IPS DF 6.9 (cell line): ENCODE measurements at places on chromosomes 7 and 10.
A peak's percentile ranks its signal among the peaks of the same experiment; 100 is the strongest.

DNA sequence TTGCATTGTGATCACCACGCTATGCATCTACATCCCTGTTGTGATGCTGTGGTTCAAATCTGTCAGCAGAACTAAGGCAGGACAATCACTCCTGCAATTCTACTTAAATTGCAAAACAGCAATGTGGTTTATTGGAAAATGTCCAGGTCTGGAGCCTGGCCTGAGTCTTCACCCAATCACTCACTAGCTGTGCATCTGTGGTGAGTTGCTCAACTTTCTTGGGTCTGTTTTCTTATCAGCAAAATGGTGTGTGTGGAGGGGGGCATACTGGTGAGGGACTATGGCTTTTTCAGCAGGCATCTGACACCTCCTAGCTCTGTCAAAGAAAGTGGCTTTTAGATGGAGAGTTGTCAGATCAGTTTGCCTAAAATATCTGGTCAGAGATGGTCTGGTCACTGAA, 108.3 kb upstream of the FEZF1 start:
- no peak for DNase-seq

GRCh38 chr7:129427526-129428045, 6.6 kb upstream of the STRIP2 start:
- DNase-seq = no peak

- no peak for DNase-seq
Measured at GRCh38 chr7:106795877-106796231, 69.2 kb upstream of the PIK3CG start.

DNA sequence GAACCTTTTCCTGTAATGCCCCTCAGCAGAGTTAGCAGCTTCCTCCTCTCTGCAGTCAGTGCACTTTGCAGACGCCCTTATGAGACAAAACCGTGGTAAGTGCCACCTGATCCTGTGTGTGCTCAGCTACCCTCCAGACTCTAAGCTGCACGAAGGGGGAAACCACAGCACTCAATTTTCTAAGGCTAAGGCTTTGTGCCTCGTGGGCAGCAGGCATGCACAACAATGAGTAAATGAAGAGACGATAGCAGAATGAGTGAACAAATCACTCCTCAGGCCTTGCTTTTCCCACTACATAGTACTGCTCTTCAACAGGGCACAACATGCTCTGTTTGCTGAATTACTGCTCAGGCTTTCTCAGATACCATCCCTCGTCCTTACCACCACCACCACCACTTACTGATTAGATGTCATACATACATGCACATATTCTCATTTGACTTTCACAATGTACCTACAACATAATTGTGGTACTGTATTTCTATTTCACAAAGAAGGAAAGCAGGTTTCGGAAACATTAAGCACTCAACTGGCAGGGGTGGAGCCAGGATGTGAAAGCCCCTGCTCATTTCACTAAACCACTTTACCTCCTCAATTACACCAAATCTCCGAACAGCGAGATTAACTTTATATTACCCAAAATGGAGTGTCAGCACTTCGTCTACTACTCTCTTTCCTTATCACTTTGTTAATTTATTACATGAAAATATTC, 85.4 kb downstream of the ICA1 start:
- no peak for DNase-seq

DNA sequence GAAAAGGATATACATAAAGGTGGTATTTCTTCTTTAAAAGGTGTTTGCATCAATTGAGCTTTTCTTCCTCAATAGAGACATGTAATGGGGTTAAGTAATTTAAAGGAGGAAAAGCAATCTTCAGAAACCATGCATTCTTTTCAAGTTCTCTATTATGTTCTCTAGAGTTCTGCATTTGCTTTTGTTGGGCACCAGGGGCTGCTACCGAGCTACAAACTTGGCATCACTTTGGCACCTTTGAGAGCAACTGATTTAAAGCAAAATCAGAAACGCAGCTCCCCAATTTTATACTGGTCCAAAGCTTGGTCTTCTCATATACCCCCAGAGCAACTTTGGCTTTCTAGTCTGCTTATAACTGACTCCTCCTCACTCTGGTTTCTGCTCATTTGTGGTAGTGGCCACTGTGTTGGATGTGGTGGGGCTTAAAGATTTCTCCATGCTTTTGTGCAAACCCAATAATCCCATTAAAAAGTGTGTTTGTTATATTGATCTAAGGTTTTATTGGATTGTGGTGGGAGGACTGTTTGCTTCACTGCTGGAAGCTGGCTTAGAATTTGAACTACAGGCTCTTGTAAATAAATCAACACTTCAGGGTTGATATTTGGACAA, 712.1 kb downstream of the PHTF2 start:
- peak; percentile 48 for DNase-seq

GRCh38 chr10:79107736-79108264, 39.0 kb downstream of the ZMIZ1 start:
- DNase-seq = no peak

DNA sequence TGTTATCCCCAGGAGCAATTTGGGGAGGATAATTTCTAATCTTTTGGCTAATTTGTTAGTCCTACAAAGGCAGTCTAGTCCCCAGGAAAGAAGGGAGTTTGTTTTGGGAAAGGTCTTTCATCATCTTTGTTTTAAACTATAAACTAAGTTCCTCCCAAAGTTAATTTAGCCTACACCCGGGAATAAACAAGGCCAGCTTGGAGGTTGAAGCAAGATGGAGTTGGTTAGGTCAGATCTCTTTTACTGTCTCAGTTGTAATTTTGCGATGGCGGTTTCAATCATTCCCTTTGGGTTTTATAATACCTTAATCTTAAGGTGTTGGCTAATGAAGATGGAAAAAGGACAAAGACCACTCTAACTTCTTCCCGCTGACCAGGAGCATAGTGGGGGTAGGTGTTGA, 166.4 kb upstream of the NAMPT start:
- no peak for DNase-seq

GRCh38 chr7:151708610-151709009, 168.3 kb downstream of the PRKAG2 start:
- DNase-seq = no peak

DNA sequence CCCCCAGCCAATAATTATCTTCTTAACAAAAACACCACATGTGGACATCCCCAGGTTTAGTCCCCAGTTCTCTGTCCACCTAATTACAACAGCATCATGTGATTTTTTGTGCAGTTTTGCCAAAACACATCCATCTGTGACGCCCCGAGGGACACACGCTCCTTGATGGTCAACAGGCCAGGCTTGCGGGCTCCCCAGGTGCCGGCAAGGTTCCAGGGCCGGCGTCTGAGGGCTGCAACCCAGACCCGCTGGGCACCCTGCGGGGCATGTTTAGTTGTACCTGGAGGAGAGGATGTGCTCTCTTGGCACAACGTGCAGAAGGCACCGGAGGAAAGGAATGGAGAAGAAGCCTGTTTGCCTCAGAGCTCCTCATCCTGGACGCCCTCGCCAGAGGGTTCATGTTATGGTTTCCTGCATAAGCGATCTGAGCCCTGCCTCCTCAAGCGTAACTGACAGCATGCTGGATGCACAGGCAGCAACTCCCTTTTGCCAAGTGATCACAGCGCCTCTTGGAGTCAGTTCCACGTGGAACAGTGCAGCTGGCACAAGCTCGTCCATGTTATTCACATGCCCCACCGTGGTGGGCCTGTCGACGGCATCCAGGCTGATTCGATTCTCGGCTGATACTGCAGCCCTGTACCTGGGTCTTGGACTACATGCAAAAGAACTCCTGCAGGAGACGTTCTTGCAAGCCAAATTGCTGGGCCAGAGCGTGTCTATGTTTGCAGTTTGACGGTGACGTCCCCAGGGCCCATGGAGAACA, 41.6 kb downstream of the JAKMIP3 start:
- no peak for DNase-seq

DNA sequence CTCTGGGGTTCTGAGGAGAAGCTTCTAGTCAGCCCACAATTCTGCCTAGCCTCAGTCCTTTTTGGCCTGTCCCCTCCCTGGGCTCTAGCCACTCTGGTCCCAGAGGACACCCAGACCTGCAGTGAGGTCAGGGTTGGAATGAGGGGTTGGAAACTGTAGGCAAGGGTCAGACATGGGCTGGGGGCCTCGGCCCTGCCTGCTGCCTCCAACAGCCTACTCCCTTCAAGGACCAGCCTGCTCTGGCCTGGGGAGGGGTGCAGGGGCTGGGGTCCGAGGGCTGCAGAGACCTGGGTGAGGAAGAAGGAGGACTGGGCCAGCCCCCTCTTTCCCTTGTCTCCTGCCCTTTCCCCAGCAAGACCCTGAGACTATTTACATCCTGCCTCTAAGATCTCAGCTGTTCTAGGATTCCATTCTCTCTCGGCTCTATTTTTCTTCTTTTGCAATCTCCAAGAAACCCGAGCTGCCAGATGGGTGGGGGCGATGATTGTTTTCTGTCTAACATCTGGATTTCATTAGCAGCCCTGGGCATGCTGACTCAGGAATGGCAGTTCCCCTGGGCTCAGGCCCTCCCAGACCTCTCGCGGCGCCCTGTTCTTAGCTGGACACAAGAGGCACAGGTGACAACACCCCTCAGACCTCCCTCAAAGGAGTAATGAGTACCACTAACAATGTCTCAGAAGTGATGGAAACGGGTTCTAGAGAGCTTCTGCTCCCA, 23.1 kb downstream of the ZCCHC24 start:
- DNase-seq = no peak

DNA sequence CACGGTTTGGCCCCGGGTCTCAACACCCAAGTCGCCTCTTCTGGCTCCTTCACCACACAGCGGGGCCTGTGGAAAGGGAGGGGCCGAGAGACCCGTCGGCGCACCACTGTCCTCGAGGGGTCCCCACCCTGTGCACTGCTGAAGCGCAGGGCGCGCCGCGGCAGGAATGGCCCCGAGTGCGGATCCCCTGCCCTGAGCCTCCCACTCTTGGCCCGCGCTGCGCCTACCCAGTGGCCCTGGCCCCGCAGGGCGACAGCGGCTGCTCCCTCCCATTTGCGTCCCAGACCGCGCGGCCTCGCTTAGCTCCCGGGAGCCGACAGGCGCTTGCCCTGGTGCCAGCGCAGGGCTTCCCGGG, 2.1 kb upstream of the SFMBT2 start:
- DNase-seq = no peak

DNA sequence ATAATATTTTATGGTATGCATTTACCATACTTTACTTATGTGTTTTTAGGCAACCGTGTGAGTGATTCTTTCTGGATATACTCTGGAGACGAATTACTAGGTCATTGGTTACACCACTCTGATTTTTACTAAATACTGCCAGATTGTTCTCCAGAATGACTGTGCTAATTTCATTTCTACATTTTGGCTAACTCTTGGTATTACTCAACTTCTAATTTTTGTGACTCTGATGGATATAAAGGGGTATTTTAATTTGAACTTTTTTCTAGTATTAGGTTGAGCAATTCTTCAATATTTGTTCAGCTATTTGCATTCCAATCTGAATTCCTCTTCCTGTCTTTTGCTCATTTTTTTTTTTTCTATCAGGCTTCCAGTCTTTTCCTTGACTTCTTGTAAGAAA, 223.6 kb downstream of the MDFIC start:
- no peak for DNase-seq

- DNase-seq = no peak
Measured at GRCh38 chr7:140678081-140678815, 5.5 kb downstream of the ADCK2 start.

GRCh38 chr7:159142730-159143129, 1.9 kb downstream of the VIPR2 start:
- no peak for DNase-seq

GRCh38 chr10:24209432-24209771, 464 bp downstream of the KIAA1217 start:
- no peak for DNase-seq

- DNase-seq = no peak
Measured at GRCh38 chr7:16034353-16034752, 347.9 kb upstream of the MEOX2 start.

- no peak for DNase-seq
Measured at GRCh38 chr10:72310636-72311035, 36.9 kb downstream of the DDIT4 start.

DNA sequence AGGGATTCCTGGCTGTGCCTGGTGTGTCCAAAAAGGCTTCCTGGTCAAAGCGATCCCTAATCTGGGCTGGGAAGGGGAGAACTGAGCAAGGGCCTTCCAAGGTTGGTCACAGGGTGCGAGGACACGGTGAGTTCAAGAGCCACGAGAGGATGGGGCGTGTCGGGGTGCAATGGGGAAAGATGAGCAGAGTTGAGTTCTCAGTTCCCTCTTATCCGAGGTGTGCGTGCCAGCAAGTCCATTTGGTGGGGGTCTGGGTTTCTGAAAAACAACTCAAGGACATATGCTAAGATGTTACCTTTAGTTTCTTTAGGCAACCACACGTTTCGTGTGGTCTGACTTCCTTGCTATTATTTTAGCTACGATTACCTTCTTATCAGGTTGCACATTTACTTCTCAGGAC, 1.3 kb downstream of the ZNF775 start:
- DNase-seq = no peak

DNA sequence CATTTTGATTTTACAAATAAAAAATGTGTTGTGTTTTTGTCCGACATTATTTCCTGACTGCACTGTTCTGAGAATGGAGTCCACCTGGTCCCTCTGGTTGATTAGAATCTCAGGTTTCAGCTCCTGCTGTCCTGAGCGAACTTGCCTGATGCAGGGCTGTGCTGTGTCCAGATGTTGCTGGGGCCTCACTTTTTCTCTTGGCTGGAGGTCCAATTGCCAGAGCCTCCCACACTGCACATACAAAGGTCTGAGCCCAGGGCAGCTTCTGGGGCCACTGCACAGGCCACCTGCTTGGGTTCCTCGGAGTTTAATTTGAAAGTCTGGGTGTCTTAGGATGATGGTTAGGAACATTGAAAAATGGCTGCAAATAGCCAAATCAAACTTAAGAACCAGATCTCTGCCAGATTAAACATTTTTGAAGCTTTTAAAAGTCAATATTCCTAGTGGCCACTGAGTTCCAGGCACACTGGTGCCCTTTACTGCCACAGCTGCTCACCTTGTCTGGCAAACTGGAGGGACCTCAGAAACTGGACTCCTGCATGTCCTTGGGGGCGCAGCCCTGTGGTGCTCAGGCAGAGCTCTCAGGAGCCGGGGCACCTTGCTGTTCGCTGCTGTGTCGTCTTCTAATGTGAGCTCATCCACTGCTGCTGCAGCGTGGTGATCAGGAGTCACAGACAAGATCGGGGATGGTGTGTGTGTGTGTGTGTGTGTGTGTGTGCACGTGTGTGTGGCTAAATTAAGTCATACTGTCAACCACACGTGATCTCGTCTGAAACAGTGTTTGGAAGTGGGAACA, 75.0 kb downstream of the WDR37 start:
- no peak for DNase-seq

GRCh38 chr10:114151892-114152291, 22.1 kb downstream of the CCDC186 start:
- DNase-seq = no peak

GRCh38 chr10:6979371-6979770, 399.3 kb upstream of the PRKCQ start:
- DNase-seq = no peak

DNA sequence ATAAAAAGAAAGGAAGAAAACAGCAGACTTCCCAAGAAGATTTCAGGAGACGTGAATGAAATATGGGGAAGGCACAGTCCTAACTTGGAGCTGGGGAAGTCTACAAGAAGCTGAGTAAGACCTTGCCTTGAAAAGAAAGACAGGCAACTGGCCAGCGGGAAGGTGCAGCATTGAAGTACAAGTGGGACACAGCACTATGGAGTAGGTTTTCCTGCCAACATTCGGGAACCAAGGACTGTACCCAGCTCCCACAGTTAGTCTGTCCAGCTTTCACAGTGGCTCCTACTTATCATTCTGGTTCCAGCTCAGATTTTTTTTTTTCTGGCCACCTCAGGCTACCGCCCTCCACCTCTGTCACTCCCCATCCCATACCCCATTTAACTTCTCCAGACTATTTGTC, 10.0 kb downstream of the HPS1 start:
- DNase-seq = no peak
